ENCODE measurements at places on chromosomes 12 and 14. TPM values are rescaled to one million over a fixed set of nuclear protein-coding genes. Genes with fewer than 3 reads are reported as not detected.

DNA sequence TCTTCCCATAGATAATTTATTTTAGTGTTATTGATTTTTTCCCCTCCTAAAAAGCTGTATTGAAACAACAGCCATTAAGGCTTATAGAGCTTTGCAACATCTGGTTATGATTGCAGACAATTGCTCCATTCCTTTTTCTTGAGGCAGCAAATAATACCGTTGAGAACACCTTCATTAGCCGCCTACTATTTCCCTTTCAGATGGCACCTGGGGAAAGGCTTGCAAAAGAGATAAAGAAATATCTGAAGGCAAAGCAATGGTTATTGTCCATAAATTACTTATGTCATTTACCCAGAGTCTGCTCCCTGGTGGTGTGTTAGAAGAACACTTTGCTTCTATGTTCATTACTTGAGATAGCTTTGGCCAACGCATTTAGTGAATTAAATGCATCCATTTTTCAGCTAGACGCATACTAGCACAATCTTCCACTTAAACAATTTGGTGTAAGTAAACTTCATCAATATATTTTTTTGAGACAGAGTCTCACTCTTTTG, 377.8 kb downstream of the KCNH5 start:
- H3K4me3 ChIP-seq, result no peak overlapping the region
- no peaks in the 10 kb centered on the region for H3K27me3 ChIP-seq
- no peaks in the 10 kb centered on the region for H3K4me1 ChIP-seq

DNA sequence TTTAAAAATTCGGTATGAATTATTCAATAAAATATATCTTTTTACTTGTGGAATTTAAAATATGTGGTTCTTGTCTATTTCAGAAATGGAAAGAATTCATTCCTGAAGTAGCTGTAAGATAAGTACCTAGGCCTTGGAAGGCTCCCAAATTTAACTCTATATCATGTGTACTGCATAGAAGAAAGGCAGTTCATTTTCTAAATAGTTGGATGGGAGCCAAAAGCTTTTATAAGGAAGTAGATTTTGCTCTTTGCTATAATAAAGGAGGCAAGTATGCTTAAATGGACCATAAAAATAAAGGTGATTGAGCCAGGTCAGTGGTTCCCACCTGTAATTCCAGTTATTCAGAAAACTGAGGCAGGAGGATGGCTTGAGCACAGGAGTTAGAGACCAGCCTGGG, 187.5 kb downstream of the ATXN7L3B start:
- no peak for DNase-seq
- H3K27me3 ChIP-seq, result no peaks in the 10 kb centered on the region
- no peak overlapping the region for H3K27ac ChIP-seq
- no peaks in the 10 kb centered on the region for H3K4me1 ChIP-seq
- H3K4me3 ChIP-seq, result no peak overlapping the region

GRCh38 chr12:104049903-104050356, at the start of gene GLT8D2:
TSS of gene GLT8D2 (minus strand) at chr12:104050187. CDS start at chr12:104019648, 30,539 bp downstream.
- H3K27me3 ChIP-seq, result peaks cover 53% of the 10 kb centered on the region
- no peaks in the 10 kb centered on the region for H3K36me3 ChIP-seq
- peaks cover 17% of the 10 kb centered on the region for H3K4me1 ChIP-seq
- no peak within 1 kb of the TSS for H3K27ac ChIP-seq

The GZMH gene
- 35.8 TPM for total RNA-seq

The RAB21 gene
- total RNA-seq, result 48.9 TPM

The NELL2 gene
- 22.7 TPM for total RNA-seq

The RNASE7 gene
- total RNA-seq, result not detected
